Fibroblast of pulmonary artery (primary cell): ENCODE measurements at places on chromosomes 7 and 10.
A peak's percentile ranks its signal among the peaks of the same experiment; 100 is the strongest.

- no peak for DNase-seq
Observed at GRCh38 chr7:140673774-140674155, 1.0 kb downstream of the ADCK2 start.

- no peak for DNase-seq
Observed at GRCh38 chr7:10707519-10707918, 266.2 kb upstream of the PHF14 start.

- DNase-seq = no peak
Observed at GRCh38 chr7:39383136-39383535, 183.1 kb upstream of the YAE1 start.

- DNase-seq = no peak
Observed at GRCh38 chr10:10584161-10584560, 433.5 kb upstream of the CELF2 start.

DNA sequence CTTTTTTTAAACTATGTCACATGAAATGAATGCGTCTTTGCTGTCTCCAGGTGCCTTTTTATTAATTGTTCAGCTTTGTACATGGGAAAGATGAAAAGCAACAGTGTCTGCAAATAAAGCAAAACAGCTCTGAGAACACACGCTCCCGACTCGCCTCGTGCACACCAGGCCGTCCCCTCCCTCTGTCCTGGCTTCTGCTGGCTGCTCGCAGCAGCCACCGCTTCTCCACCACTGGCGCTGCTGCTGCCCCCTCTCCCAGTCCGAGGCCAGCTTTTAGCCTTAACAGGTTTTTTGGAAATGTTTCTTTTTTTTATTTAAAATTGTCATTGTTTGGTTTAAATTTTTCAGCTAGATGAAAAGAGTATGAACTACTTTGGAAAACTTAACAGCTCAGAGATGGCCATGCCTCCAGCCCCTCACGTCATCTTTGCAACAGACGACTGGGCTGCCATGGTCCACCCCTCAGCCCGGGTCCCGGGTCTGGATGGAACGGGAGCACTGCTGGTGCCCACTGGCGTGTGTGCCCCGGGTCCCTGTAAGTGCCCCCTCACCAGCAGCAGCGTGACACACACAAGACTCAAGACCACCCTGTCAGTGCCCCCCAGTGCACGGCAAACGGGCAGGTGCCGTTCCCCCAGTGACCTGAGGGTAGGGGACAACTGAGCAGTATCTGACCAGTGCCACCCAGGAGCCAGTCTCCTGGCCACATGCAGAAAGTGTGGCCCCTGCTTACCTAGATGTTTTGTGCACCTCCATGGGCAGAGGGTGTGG lies 415.6 kb upstream of the FOXK1 start:
- no peak for DNase-seq

DNA sequence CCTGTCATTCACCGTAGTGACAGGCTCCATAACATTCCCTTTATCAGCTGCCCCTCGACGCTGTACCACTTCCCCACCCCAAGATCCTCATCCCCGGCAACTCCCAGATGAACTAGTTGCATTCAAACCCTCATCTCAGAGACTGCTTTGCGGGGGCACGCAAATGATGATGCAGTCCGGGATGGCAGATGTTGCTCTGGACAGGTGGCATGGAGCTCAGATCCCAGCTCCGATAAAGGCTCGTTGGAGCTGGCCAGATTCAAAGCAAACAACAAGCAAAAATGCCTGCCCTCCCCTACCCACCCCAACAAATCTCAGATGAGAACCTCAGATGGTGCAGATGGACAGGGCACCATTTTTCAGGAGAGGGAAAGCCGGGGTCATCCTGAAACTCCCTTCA lies 46.7 kb downstream of the CARD11 start:
- no peak for DNase-seq

DNA sequence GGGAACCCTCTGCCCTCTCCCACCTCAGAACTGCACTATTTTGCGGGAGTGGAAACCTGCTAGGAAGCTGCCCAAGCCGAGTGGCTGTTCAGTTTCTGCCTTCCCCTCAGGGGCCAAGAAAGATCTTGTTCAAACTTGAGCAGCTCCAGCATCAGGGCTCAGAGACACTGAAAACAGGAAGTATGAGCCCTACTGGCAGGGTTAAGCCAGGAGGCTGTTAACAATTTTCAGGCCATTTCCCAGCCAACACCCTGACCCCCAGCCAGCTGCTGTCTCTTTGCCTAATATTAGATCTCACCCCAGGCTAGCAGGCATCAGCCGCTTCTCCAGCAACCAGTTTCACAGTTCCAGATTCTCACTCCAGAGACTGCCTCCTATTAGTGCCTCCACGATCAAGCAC lies 9.2 kb downstream of the PLAU start:
- no peak for DNase-seq

GRCh38 chr10:70832221-70832620 lies 16.5 kb downstream of the SGPL1 start:
- DNase-seq = no peak

DNA sequence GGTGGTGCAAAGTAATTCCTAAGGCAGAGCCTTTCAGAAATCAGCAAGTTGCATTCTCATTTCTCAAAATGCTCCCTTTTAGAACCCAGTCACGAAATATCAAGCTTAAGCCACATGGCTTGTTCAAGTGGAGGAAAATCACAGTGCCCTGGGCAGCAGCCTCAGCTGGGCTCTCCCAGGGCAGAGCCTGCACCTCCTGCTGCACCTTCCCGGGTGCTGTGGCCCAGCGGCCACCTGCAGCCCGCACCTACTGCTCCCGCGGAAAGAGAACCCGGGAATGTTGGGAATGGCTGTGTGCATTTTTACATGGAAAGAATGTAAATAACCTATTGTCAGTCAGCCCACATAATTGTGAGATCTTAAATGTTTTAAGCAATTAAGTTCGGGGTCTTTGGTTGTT lies 396.5 kb upstream of the VSTM2A start:
- no peak for DNase-seq

- no peak for DNase-seq
Observed at GRCh38 chr7:47036909-47037308, 545.0 kb downstream of the TNS3 start.

DNA sequence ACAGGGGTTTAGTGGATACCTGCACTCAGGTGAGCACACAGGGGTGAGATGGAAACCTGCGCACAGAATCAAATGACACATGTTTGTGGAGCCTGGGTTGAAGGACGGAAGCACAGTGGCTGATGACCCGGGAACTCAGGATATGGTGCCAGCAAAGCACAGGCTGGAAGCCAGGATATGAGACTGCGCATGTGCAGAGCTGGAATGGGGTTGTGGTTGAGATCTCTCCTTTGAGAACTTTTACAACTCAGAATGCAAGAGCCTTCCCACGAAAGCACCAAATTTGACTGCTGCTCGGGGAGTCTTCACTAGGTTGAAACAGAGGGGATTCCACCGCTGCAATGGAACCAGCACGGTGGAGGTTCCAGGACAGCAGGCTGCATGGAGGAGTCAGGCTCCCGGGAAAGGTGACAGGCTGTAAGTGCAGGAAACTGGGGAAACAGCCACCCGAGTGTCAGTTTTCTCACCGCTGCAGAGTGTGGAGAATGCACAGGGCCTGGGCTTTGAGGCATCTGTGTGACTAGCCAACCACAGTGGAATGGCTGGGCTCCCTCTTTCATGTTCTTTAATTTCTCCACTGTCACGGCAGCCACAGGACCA lies 133.4 kb upstream of the TCERG1L start:
- DNase-seq = no peak

GRCh38 chr10:124389613-124390361 lies 28.9 kb downstream of the OAT start:
- DNase-seq = no peak

DNA sequence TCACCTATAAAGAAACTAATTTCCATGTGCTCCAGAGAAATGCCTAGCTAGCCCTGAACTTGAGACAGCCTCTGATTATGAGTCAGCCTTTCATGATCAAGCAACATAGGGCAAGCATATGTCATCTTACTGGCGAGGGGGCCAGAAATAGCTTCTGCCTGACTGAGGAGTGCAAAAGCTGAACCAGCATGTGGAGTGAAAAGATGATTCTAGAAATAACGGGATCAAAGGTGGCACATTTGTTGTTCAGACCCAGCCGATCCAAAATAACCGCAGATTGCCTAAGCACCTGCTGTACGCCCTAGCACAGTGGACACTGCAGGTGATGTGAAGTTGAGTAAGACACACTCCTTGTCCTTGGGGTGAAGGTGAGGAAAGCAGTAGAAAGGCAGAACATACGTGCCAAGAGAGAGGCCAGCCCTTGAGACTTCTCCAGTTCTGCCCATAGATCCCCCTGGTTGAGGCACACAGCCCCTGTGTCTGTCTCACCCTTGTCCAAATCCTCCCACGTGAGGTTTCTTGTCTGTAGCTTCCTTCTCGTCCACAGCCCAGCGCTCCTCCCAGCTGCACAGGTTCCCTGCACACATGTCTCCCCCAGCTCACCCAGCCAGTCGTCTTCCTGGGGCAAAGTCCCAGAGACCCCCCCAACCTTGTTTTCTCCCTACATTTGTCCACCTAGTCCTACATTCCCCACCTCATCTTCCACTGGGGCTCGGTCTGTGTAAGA lies 2.8 kb upstream of the BCL7B start:
- peak; percentile 64 for DNase-seq

GRCh38 chr10:46553238-46554049 lies 3.0 kb downstream of the GPRIN2 start:
- no peak for DNase-seq

DNA sequence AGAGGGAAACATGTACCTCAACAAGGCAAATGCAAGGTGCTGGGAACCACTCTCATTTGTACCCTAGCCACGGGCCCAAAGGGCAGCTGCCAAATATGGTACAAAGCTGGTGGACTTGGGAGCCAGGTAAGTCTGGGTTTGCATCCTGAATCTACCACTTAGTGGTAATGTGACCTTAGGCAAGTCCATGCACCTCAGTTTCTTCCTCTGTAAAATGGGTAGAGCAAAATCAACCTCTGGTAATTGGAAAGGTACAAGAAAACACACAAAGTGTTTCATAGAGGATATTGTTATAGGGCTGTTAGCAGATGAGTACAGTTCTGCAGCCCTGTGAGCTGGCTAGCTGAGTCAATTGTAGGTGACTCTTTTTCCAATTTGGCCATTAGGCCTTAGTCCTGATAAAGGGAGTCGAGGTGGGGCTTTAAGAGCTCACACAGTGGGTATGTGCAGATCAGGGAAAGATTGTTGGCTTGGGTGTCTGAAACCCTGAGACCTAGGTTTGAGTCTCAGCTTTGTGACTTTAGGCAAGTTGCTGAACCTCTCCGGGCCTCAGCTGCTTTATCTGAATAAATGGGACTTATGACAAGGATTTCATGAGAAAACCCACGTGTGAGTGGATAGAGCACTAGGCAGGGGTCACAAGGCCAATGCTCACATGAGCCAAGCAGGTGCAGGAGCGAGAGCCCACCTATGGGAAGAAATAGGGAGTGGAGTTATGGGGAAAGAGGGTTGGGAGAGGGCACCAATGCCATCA lies 121.3 kb upstream of the GDF10 start:
- DNase-seq = no peak

DNA sequence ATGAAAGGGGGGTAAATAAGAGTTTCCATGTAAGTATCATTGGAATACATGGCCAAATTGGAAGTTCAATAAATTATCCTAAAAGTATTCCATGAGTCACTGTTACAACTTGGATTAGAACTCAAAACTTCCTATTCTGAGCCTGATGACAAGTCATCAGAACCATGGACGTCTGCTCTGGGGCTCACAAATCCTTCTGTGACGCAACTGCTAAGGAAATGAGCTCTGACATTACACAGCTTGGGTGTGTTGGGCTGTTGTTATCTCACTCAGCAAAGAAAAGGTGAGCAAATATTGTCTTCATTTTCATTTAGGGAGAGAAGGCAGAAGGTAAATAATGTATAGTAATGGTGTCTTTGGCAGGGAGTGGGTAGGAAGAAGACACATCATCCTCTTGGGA lies 214.8 kb upstream of the ADO start:
- DNase-seq = peak; percentile 44

GRCh38 chr7:92806496-92806895 lies 29.9 kb downstream of the CDK6 start:
- DNase-seq = no peak

- peak; percentile 8 for DNase-seq
Observed at GRCh38 chr7:124033095-124033806, 384 bp upstream of the TMEM229A start.

- DNase-seq = no peak
Observed at GRCh38 chr10:97891497-97892167, 42.0 kb downstream of the GOLGA7B start.

DNA sequence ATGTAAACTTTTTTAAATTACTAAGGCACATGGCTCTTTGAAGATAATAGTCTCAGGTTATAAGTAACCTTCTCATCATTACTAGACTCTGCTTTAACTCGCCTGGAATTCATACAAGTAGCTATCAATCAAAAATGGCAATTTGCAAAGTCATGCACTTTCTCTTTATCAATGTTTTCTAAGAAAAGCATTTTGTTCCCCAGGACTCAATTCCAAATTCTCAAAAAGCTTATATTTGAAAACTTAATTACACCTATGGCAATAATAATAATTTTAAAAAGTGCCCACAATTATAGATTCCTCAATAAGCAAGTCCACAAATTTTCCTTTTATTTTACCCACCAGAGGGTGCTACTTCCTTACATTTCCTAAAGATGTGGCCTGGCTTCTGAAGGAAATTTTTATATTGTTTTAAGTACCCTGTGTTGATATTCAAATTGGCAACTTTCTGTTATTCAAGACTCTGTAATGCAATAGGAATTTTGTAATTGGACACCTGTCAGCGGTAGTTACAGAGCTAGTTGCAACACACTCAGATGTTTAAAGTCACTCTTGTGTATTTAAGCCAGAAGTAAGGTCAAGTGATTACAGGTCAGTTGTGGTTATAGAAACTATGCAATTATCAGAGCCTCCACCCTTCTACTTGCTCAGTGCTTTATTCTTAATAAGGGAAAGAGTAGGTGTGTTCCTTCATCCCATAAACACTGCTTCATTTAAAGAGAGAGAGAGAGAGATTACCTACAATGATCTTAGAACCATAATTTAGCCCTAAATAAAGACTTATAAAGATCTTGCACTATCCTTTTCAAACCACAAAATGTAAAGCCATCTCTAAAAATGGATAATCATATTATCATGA lies 47.1 kb upstream of the HYAL4 start:
- peak; percentile 89 for DNase-seq

- no peak for DNase-seq
Observed at GRCh38 chr10:102732661-102733060, 11.1 kb upstream of the WBP1L start.

DNA sequence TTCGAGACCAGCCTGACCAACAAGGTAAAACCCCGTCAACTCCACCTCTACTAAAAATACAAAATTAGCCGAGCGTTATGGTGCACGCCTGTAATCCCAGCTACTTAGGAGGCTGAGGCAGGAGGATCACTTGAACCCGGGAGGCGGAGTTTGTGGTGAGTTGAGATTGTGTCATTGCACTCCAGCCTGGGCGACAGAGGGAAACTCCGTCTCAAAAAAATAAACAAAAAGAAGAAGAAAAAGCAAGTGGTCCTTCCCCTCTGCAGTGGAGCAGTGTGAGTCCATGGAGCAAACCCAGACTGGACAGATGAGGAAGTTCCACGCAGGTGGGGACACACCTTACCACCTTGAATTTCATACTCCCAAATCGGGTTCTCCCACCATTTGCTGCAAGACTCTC lies 13.1 kb upstream of the SERPINE1 start:
- no peak for DNase-seq

GRCh38 chr10:59965899-59966650 lies 59.7 kb upstream of the CCDC6 start:
- no peak for DNase-seq

- DNase-seq = peak; percentile 68
Observed at GRCh38 chr7:108299251-108299973, 156.8 kb downstream of the NRCAM start.

- DNase-seq = no peak
Observed at GRCh38 chr7:112300831-112301407, 94.4 kb downstream of the ZNF277 start.
